ENCODE measurements at places on chromosomes 1 and 21.

GRCh38 chr21:46113497-46114176 is 15.7 kb downstream of the COL6A2 start:
- DNase-seq, result no peak

DNA sequence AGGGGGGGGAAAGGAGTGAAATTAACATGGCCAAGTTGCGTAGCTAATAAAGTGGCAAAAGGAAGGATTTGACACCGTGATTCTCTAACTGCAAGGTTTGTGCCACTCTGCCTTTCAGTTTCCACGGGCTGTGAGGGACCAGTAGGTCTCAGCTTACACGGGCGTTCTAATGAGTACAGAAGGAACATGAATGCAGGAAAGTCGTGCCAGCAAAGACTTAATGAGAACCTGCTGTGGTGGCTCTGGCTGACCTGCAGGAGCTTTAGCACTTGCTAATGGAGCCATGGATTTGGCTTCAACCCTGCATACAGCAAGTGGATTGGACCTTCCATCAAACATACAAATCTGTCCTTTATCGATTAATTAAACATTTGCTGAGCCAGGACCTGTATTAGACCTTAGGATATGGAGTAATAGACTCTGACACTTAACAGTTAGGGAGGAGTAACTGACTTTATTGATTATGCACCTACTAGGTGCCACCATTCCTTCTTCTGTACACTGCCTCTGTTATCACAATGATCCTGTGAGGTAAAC is 15.1 kb upstream of the PITHD1 start:
- DNase-seq, result no peak

DNA sequence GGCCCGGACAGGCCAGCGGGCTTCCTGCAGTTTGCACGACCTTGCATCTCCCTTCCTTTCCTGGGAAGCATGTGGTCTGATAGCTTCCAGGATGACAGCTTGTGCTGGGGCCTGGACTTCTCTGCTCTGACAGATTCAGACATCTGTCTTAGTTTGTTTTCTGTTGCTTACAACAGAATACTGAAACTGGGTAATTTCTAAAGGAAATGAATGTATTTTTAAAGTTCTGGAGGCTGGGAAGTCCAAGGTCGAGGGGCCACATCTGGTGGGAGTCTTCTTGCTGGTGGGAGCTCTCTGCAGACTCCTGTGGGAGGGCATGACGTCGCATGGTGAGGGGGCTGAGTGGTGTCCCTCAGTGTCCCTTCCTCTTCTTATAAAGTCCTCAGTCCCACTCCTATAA is 35.3 kb upstream of the TENT5B start:
- DNase-seq, result no peak

GRCh38 chr1:7831458-7831857 is 21.4 kb downstream of the UTS2 start:
- no peak for DNase-seq

- DNase-seq, result no peak
Observed at GRCh38 chr1:47767741-47768100, 229.5 kb downstream of the TRABD2B start.

GRCh38 chr1:45258059-45258650 is 51.8 kb upstream of the ZSWIM5 start:
- no peak for DNase-seq

DNA sequence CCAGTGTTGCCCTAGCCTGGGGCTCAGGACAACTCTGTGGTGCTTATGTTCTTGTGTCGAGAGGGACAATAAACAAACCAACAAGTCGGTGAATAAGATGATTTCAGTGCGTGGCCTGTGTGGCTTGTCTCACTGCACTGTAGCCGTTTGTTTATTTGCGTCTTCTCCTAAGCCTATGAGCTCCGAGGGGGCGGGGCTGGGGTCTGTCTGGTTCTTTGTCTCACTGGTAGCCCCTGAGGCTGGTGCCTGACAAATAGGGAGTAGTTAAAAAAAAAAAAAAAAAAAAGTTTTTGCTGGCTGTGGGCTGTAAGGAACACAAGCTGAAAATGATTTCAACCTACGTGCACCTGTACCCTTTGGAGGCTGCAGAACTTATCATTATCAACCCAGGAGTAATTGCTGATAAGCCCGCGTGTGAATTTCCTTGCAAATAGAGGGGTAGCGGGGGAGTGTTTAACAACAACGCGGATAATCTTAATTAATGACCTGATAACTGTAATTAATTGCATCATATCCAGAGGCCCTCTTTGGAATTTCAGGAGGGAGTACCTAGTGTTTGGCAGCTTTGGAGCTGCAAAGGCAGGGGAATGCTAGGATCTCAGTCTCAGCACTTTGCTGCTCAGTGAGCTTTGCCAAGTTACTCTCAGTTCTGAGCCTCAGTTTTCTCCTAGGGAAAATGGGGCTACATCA is 925 bp upstream of the ARHGEF10L start:
- DNase-seq, result no peak

All from CD4-positive, alpha-beta T cell treated with Interleukin-1 beta for 1 hour (primary cell).